ENCODE measurements at places on chromosomes 7 and 10.
A peak's percentile ranks its signal among the peaks of the same experiment; 100 is the strongest.

- DNase-seq, result no peak
These were observed 47.8 kb upstream of the CDK6 start for GRCh38 chr7:92884218-92884617.

GRCh38 chr7:96023387-96023786 is 251.0 kb downstream of the DYNC1I1 start:
- peak; percentile 4 for DNase-seq

DNA sequence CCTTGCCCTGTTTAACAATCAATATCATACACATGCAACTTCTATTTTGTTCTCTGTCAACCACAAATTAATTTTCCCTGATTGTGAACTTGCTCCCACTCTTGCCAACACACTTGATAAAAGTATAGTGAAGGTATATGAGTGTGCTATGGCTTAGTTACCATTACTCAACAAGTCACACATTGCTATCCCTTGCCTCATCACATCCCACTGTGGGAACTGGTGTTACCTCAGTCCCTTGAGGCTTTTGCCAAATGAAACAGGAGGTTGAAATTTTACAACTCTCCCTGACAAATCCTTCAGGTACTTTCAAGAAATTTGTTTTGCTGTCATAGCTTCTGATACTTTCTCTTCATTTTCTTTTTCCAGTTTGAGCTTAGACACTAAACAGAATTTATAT is 472.5 kb upstream of the SEMA3D start:
- no peak for DNase-seq

- no peak for DNase-seq
These were observed 46.7 kb downstream of the PALS2 start for GRCh38 chr7:24619978-24620377.

DNA sequence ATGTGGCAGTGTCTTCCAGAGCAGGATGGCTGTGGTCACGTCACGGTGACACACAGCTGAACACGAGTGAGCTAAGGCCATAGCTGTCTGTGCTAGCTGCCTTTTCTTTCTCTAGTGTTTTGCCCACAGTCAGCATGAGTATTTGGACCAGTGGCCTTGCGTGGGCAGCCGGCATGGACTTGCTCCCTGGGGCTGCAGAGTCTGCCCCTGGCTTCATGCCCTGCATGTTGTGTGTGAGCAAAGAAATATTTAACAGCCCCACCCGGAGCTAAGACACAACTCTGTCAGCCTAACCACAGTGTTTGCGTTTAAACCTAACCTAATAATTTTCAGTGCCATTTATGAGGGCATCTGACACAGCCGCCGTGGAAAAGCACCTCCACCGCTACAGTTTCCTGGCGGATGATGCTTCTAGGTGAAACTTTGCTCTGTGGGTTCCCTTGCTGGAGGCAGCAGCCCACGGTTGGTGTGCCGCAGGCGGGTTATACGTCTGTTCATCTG is 14.6 kb downstream of the CHST12 start:
- DNase-seq, result peak; percentile 48

DNA sequence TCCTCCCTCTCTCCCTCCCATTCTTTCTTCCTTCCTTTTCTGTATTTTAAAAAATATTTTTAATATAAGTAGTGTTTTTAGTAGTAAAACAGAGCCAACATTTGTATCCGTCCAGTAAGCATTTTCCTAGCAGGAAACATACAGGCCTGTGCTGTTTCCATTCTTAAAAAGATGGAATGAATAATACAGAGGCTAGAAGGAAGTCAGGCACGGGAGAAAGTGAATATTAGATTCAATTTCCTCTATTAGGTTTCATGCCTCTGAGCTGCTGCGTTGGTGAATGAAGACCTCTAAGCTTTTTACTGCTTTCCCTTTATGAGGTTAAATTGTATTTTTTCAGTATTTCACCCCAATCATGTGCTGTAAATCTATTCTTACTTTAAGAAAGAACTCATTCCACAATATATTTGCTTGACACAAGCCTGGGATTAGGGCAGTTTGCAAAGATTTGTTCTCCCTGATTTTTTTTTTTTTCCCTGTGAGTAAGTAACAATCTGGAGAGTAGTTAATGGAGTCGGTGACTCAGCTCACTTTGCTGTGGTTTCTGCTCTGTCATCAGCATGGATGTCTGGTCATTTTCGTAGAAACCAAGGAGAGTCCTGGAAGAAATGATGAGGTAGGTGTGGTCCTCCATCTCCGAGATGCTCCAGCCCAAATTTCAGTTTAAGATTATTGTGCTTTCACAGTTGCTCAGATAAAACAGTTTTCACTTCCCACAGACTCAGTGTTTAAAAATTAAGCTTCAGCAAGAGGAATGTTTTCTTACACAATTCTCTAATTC is 76.1 kb upstream of the PITRM1 start:
- DNase-seq, result peak; percentile 88

DNA sequence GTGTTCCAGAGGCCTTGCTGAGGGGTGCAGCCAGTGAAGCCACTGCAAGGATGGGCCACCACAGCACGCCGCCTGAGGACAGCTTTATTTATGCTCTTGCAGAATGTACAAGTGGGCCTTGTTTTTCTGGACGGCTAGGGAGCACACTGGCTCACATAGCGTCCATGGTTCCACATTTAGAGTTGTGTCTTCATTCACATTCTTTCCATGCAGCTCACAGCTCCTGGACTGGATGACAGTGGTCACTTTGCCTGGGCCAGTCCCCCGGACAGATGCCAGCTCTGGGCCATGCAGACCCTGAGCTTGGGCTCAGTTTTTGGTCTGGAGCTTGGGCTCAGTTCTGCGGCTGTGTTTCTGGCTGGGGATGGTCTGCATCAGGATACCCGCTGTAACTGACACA is 2.6 kb upstream of the C10orf71 start:
- DNase-seq, result no peak

GRCh38 chr7:43192806-43193460 is 80.5 kb downstream of the HECW1 start:
- no peak for DNase-seq

- no peak for DNase-seq
These were observed 67.5 kb downstream of the DNAJC12 start for GRCh38 chr10:67770537-67770936.

DNA sequence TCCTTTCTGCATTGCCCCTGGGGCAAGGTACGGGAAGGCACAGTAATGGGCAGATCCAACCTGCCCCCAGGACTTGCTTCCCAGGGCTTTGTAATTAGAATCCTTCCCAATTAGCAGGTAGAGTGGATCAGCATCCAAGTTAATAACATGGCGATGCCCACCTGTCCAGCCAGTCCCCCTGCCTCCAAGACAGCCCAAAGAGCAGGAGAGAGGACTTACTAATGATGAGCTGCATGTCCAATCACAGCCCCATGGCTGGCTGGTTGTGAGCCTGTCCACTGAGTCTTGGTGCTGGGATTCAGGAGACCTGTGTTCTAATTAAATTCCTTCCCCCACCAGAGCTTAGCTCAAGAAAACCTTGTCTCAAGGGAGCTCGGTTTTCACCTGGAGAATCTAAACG is 49.0 kb downstream of the RPS24 start:
- no peak for DNase-seq

GRCh38 chr7:157224627-157225026 is 85.9 kb downstream of the UBE3C start:
- DNase-seq, result peak; percentile 30

GRCh38 chr7:105014693-105015389 is 836 bp downstream of the KMT2E start:
- peak; percentile 67 for DNase-seq

GRCh38 chr10:101974091-101974971 is 81.6 kb downstream of the ARMH3 start:
- peak; percentile 17 for DNase-seq

- DNase-seq, result peak; percentile 94
These were observed 305.8 kb downstream of the KIF20B start for GRCh38 chr10:90007226-90007625.

DNA sequence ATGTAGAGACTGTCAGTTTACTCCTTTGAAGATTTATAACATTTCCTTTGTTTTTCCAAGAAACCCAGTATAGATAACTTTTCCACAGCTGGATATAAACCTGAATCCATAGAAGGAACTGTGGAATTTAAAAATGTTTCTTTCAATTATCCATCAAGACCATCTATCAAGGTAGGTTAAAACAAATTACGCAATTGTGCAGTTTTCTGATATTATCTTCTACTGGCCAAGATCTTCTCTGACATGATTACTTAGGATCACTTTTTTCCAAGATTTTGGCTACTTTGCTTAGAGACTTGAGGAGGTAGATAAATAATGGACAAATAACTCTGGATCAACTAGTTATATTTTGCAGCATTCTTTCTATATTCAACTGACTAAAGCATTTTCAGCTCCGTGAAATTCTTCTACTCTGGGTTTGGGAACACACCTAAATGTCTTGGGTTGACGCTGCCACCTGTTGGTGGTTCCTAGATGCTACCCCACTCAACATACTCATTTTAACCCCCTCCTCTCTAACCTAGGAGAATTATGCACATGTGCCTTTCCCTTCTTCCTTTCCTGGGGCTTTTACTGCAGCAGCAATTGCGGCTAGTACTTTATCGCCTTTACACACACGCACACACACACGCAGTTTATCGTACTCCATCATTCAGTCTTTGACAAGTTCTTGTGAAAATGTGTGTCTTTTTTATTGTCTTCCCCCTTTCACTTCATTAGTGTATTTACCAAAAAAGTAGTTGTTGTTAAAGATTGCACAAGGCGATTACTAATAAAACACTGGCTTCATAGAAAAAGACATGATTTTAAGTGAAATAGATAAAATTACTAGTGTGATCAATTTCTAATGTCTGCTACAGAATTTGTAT is 32.7 kb downstream of the ABCB5 start:
- peak; percentile 46 for DNase-seq

DNA sequence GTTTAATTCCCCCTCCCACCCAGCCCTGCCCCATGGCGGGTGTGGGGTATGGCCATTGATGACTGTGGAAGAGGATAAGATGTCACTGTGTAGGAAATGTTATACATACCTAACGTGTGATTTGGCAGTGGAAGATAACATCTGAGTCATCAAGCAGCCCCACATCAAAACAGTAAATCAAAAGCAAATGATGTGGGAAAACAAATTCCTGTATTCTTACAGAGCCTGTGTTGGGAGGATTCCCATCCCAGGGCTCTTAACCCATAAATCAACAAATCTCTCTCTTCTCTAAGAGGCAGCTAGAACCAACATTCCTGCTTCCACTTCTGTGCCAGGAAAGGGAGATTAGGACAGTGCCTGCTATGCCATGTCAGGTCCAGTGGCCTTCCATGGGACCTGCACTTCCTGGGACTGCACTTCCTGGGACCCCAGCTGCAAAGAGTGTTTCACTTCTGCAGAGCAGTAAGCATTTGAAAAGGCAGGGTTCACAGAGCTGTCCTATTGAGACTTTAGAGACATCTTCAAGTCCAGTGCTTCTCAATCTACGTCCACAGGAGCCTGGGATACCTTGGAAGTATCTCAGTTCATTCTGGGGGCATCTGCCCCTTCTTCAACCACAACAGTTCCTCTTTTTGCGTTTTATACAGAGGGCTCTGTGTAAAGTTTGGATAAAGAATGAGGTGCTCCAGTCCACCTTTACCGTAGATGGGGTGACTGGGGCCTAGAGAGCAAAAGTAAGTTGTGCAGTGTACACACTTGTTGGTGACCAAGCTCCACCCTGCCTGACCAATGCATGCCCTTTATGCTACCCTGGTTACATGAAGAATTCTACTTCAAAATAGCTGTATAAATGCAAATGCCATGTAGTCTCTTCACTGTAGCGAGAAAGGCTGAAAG is 45.7 kb downstream of the ATXN7L1 start:
- DNase-seq, result peak; percentile 99

- DNase-seq, result peak; percentile 86
These were observed 4.1 kb upstream of the SFR1 start for GRCh38 chr10:104117839-104118323.

DNA sequence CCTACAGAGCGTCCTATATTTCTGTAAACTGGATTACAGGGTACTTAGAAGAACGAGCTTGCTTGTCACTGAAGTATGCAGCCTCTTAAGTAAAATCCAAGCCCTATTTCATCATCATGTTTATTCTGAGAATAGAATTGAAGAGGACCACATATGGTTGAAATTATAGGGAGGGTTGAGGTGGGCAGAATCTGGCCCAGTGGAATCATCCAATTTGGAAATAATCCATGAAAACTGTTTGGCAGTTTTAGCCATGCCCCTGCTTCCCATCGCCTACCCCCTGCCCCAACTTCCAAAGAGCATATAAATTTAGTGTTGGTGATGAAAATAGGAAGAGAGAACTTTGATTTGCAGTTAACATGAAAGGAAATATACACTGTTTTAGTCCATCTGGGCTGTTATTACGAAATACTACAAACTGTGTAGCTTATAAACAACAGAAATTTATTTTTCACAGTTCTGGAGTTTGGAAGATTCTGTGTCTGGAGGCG is 150.4 kb downstream of the PRKG1 start:
- no peak for DNase-seq

DNA sequence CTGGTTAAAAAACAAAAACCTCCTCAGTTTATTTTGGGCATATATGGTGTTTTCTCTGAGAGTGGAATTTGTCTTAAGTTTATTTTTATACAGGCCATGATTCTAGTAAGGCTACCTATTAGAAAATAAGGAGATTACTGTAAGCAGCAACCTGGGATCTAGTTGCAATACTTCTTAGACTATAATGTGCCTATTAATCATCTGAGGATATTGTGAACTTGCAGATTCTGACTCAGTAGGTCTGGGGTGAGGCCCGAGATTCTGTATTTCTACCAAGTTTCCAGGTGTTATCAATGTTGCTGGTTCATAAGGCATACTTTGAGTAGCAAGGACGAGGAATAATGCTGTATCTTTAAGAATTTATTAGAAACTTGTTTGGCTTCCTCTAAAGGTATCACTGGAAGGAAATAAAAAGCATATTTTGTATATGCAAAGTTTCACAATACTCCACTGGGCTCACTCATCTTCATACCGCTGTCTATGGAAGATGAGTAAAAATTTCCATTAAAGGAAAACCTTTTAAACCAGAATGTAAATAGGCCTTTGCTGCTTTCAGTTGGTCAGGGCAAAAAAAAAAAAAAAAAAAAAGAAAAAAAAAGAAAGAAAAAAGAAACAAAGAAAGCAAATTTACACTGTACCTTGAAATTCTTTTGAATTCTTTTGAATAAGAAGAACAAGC is 105.8 kb downstream of the BMPER start:
- DNase-seq, result no peak

- DNase-seq, result no peak
These were observed 15.3 kb downstream of the NUDT5 start for GRCh38 chr10:12180221-12180974.

DNA sequence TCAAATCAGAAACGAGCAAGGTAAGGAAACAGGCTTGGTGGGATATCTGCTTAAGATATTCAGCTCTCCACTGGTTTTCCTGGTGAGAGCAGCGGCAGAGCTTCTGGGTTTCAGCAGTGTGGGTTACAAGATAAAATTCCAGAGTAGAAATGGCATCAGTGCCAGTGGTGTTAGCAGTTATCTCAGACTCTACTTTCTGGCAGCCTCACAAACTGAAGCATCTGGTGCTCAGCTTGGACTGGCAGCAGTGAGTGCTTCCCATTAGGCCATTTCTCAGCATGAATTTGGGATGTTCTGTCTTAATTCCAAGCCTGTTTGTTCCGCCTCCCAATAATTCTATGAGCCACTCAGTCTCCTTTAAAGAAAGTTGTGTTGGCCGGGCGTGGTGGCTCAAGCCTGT is 6.9 kb upstream of the GSTO2 start:
- no peak for DNase-seq

- DNase-seq, result no peak
These were observed 90.3 kb downstream of the ANK3 start for GRCh38 chr10:60299390-60299778.

Measured in M059J (cell line).